ENCODE measurements at places on chromosomes 1 and 21. TPM values are rescaled to one million over a fixed set of nuclear protein-coding genes. Genes with fewer than 3 reads are reported as not detected.

DNA sequence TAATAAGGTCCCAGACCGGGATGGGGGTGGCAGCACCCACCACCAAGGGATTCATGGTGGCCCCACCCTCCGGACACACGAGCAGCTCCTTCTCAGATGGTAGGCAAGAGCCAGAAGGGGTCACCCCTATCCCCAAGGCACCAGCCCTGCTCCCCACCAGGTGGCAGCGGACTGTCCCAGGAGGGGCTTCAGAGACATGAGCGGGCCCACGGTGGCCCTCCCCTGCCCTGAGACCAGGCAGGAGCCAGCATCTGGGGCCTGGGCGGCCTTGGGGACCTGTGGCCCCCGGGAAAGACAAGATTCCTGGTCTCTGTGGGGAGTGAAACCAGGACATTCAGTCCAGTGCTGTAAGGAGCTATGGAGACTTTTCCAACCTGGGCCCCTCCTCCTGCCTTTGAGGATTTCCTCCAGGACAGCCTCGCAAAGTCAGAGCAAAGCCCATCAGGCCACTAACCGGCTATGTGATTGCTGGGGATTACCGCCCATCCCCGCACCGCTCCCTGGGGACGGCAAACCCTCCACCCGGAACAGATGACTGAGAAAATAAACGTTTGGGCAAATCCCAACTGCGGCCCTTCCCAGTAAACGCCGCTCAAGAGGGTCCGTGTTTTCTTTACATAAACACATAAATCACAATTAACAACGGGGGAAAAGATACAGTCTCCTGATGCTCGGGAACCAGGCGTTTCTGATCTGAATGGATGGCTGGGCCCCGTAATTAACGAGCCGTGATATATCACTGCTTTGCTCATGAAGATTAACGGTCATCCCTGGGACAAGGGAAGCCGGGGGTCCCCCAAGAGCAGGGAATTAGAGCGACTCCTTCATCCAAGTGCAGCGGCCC is 50.9 kb upstream of the ARHGEF16 start:
- peak; percentile 74 for DNase-seq

- DNase-seq, result no peak
Measured at GRCh38 chr1:174836543-174836942, 163.2 kb upstream of the CACYBP start.

- no peak for DNase-seq
Measured at GRCh38 chr1:56355422-56355821, 223.9 kb downstream of the PLPP3 start.

- DNase-seq, result no peak
Measured at GRCh38 chr1:83006271-83006670, 992.7 kb downstream of the TTLL7 start.

Gene ARMH1
- total RNA-seq, result 0.68 TPM

Gene ARHGAP30
- 0.13 TPM for total RNA-seq

DNA sequence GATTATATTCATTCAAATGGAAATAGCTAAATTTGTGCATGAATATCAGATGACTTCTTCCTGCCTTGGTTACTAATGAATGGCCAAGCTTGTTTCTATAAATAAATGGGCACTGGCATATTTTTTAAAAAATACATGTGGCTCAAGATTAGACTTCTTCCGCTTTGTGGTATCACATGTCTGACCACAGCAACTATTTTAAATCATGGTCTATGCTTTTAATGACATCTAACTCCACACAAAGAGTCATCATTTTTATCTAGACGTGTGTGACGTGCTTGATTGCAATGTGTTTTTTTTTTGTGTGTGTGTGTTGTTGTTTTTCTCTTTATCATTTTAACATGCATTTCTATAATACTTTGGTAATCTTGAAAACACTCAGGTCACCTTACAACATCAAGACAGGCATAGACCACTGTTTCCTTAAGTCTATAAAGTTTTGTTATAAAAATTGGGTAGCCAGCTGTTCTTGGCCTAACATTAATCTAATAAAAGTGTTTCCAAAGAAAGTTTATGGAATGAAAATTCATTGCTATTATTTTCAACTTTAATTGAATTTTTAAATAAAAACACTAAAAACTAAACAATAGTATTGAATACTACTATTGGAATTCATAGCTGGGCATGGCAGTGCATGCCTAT is 29.5 kb downstream of the RGS1 start:
- no peak for DNase-seq

- no peak for DNase-seq
Measured at GRCh38 chr1:160047111-160047991, 15.6 kb upstream of the PIGM start.

- DNase-seq, result no peak
Measured at GRCh38 chr21:24188506-24188905, 1418.8 kb downstream of the MRPL39 start.

GRCh38 chr1:58116284-58116683 is 430.2 kb downstream of the OMA1 start:
- DNase-seq, result no peak

DNA sequence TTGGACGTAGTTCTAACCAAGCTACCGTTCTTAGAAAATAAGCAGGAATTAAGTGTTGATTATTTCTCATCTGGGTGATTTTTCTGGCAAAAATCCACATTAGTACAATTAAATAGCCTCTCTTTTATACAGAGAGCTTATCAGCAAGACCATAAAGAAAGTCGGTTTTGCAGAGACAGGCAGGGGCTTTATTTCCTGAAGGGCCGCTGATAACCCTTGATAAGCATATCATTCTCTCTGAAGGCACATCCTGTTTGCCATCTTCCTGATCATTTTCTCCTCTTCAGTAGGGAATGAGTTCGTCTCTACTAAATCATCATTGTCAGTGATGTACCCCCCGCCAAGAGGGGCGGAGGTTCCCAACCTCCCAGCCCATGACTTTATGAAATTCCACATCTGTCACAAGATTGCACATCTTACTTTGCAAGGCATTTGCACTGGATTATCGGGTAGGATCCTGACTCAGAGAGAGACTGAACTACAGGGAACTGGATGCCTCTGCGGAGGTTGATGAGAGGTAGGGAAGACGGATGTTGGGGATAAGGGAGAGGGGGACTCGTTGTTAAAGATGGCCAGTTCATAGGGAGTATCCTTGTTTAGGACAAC is 115.7 kb downstream of the KCNJ6 start:
- DNase-seq, result no peak

DNA sequence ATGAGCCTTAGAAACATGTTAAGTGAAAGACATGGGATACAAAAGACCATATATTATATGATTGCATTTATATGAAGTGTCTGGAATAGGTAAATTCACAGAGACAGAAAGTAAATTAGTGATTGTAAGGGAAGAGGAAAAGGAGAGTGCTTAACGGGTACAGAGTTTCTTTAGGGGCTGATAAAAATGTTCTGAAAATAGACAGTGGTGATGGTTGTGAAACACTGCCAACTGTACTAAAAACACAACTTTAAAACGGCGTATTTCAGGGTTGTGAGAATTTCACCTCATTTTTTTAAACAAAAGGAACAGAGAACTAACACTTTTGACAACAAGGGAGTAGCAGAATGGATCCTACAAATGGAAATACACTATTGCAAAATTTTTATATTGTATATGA is 13.4 kb downstream of the COP1 start:
- no peak for DNase-seq

- DNase-seq, result no peak
Measured at GRCh38 chr21:33703750-33704606, 61.7 kb downstream of the ITSN1 start.

Gene CAPN9
- total RNA-seq, result not detected

DNA sequence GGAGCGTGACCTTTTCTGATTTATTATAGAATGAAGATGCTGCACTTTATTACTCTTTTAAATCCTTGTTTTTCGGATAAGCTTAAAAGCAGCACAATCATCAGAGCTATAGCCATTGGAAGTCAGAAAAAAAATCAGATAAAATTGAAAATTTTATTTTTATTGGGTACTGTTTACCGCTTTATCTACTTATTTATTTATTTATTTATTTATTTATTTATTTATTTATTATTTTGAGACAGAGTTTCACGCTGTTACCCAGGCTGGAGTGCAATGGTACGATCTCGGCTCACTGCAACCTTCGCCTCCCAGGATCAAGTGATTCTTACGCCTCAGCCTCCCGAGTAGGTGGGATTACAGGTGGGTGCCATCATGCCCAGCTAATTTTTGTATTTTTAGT is 83.1 kb upstream of the CHRM3 start:
- no peak for DNase-seq

Data from H9 (cell line).